ENCODE measurements at places on chromosomes 5 and 9.

GRCh38 chr5:45601424-45601823 is 94.8 kb downstream of the HCN1 start:
- no peak for DNase-seq

DNA sequence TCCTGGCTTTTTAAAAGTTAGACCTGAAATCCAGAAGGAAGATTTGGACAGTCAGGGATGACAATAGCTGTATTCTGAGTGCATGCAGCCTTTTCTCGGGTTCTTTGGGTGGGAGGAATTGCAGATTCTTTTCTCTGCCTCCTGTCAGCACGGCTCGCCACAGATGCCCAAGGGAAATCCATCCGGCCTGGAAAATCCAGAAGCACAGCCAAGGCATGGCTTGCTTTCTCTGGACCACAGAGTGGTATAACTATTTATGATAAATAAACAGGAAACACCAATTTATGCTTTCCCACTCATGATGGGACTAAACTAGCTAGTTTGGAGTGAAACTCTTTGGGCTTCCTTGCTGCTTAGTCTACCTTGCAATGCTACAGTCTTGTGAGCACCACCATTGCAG is 59.1 kb downstream of the C9orf152 start:
- DNase-seq: peak; percentile 51

DNA sequence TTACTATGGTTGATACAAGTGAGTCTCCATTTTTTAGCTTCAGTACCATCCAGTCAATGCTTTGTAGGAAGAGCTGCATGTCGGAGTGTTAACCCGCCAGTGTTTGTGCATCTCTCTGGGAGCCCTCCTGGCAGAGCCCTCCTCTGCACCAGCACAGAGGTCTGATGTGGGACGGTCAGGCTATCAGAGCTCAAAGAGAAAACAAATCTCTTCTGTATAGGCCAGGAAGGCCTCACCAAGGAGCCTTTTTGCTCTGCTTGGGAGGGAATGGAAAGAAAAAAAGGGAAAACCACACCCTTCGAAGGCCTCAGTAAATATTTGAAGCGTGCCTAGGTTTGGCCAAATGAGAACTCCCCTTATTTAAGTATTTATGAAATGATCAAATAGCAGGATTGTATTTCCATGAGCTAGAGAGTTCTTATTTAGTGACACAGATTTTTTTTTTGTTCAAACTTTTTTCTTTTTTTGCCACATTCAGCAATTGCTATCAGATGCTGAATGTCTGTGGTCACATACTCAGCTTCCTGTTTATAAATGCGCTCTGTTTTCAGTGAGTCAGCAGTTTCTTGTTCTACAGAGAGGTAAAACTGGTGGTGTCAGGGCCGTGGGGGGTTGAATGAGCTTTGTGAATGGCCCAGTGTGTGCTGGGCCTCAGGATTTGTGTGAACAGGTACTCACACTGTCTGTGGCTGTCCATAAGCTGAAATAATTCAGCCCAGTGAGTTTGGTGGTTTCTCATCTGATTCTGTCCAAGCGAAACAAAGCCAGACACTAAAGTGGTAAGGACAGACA is 226.6 kb downstream of the SNX18 start:
- DNase-seq: peak; percentile 71

- DNase-seq: peak; percentile 39
Observed at GRCh38 chr9:21317956-21318923, 13.1 kb upstream of the IFNA5 start.

DNA sequence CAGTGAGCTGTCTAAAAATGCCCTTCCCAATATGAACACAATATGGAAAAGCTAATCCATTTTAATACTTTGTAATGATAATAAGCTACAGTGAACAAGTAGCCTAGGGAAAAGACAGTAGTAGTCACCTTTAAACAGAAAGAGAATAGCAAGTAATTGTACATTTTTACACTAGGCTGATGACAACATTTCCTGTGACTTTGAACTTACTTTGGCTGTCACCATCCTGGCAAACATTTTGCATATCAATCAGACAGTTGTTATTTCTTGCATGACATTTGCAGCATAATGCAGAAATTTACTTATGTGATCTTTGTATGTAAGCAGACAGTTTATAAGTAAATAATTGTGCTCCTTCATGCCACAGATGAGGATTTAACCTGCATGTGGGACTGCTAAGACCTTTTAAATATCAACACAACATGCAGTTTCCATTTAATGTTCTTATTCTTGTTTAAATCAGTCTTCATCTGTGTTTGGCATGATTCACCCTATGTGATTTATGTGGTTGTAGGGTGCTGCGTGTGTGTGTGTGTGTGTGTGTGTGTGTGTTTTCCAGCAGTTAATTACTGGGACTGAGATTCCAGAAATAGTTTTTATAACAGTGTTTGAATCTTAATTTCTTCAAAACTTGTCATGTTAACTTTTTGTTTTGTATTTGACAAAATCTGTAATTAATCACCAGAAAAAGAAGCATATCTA is 997.1 kb upstream of the ARRDC3 start:
- no peak for DNase-seq

GRCh38 chr9:4514252-4515128 is 24.2 kb downstream of the SLC1A1 start:
- DNase-seq: no peak

- peak; percentile 86 for DNase-seq
Observed at GRCh38 chr9:20684035-20684874, at the start of gene FOCAD. TSS of gene FOCAD (plus strand) at chr9:20684259. CDS start at chr9:20715354, 31,095 bp downstream.

DNA sequence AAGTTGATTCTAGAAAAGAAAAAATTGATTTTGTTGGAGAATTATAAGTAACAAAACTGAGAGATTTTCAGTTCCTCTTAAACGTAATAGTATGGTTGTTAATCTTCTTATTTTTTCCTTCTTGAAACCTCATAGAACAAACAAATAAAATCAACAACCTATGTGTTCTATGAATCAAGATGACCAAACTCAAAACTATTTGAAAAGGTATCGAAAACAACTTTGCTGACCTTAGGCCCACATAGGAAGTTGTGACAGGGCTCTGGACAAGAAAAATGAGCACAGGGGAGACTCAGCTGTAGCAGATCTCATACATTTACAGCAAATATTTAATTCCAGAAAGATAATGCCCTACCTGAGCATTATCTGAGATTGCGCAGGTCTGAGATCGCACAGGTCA is 169.4 kb upstream of the CCNH start:
- no peak for DNase-seq

- no peak for DNase-seq
Observed at GRCh38 chr5:59500014-59500413, 393.5 kb downstream of the PDE4D start.

GRCh38 chr9:124098141-124098905 is 86.8 kb downstream of the LHX2 start:
- no peak for DNase-seq

GRCh38 chr5:392431-392988 is 50.5 kb upstream of the EXOC3 start:
- no peak for DNase-seq

- no peak for DNase-seq
Observed at GRCh38 chr5:83641946-83642345, 78.7 kb downstream of the HAPLN1 start.

DNA sequence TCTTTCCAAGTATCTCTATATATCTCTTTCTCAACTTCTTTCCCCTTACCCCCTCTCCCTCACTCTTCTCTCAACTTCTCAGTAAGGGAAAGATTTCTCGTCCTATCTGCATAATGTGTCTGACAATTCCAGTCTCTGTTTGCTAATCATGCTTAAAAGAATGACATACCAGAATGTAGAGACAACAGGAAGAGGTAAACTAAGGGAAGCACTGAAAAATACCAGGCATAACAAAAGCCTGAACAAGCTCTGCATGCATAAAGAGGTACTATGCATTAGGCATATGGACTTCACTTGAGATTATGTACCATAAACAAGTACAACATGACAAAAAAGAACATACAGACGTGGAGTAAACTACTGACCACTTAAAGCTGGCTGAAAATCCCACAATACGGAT is 62.6 kb downstream of the SEMA5A start:
- DNase-seq: peak; percentile 41

DNA sequence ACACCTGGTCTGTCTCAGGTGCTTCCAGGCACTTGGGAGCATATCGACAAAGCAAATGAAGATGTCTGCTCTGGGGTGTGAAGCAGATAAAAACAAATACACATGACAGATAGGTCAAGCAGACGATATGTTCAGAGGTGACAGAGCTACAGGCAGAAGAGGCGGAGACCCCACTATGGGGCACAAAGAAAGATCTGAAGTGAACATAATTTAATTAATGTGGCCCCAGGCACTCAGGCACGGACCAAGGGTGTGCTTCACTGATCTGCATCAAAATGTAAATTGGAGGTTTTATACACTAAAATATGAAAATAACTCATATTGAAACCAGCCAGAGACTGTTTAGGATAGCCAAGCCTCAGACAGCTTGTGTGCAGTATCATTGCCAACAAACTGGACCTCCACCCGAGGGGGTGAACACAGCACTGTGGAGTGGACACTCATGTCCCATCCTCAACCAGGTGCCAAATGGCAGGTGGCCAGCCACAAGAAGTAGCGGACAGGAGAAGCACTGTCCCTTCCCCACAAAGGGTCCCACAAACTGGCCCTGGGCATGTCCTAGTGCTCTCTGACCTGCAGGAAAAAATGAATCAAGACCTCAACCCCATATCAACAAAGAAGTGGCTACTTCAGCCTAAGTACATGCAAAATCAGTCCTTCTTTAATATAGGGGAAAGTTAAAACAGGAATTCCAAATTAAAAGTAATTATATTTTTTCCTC is 29.2 kb downstream of the ROR2 start:
- no peak for DNase-seq

DNA sequence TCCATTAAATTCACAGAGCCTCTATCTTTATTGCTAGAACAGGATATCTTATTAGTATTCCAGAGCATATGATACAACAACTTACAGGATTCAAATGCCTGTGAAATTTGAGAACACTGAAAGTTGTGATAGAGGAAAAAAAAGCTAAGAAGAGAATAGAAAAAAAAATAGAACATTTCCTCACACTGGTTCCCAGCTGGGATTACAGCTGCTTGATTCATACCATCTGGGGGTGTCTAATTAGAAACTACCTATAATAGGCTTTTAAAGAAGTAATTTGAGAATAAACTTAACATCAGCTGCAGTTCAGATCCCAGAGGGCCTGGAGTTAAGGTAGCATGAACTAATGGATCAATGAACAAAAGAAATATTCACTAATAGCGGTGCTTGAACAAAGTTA is 922.0 kb downstream of the CDH12 start:
- DNase-seq: no peak

- DNase-seq: no peak
Observed at GRCh38 chr9:3920604-3921582, 379.0 kb downstream of the GLIS3 start.

GRCh38 chr5:58967597-58968281 is 384.9 kb downstream of the RAB3C start:
- DNase-seq: no peak

GRCh38 chr5:76143884-76144283 is 60.7 kb downstream of the SV2C start:
- DNase-seq: no peak

DNA sequence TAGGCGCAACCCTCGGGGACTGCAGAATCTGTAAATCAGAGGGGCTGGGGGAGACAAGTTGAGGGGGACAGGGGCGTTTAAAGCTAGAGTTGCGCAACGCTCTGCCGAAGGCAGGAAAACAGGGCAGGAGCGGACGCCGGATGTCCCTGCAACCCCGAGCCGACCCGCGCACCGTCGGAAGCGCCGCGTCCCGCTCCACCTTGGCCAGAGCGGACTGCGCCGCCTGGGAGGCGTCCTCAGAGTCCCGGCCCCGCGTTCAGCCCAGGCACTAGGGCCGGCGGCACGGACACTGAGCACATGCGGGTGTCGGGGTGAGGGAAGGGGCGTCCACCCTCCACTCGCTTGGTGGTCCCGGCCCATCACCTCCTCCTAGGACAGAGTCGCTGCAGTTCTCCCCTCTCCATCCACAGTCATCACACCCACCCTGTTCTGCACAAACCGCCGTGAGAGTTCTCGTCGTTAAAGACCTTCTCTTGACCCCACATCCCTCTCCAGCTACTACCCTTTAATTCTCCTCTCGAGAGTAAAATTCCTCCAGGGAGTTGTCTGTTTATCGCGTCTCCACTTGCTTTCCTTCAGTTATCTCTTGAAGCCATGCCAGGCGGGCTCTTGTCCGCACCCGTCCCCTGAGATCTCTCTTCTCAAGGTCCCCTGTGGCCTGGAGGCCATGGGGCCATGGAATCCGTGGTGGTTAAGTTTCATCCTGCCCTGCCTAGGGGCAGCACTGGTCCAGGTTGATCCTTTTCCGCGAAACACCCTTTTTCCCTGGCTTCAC is 796 bp upstream of the PDLIM7 start:
- DNase-seq: no peak

DNA sequence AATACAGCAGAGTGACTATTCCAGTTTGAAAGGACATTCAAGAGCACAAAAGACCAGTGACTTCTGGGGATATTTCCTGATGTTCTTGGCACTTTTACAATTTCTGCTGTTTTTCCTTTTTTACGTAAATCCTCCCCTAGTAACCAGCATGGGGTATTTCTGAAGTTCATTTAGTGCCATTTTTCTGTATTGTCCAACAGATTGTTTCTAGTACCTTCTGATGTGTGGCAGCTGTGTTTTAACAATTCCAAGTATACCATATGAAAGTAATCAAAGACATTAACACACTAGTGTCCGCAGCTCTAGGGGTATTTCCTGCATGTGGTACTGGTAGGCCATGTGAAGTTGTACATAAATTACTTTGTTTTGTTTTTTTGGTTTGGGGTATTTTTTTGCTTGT is 53.0 kb upstream of the SMARCA2 start:
- no peak for DNase-seq

DNA sequence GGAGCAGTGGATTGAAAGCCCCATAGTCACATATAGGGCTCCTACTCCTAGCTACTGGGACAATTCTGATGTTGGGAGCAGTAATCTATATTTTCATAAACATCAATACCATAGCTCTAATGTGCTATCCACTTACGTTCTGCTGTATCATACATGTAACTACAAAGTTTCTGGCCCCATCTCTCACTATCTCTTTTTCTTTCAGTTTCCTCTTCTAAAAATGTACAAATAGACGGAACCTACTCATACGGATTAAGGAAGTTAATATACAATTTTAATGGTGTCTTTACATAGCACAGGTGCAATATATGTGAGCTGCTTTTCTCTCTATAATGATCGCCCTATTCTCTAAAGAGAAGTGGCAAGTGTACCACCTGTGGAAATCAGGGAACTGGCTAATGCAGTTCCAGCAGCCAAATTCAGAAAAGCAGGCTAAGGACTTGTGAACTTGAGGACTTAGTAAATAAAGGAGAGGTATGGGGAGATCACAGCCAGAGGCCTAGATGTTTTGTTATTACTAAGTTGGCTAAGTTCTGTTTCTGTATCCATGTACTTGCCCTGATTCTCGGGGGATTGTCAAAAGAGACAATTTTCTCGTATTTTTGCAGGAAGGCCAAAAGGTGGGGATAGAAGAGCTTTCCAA is 1021.9 kb downstream of the CDH12 start:
- DNase-seq: no peak

GRCh38 chr5:143898381-143898780 is 86.4 kb downstream of the HMHB1 start:
- no peak for DNase-seq

DNA sequence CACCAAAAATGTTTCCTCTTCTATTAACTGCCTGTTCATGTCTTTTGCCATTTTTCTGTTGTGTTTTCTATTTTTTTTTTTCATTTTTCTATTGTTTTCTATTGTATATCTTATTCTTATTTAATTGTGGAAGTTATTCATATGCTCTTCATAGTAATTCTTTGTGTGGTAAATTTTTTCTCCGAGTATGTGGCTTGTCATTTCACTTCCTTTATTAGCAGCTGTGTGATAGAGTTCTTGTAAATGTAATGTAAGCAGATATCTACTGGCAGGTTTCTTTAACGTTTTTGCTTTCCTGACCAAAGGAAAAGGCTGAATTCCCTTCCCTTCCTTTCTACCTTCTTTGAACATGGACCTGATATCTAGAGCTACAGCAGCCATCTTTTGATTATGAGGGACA is 5.8 kb upstream of the PLPP1 start:
- DNase-seq: no peak

Measured in foreskin melanocyte (primary cell).